ENCODE measurements at places on chromosomes 1 and 21.

DNA sequence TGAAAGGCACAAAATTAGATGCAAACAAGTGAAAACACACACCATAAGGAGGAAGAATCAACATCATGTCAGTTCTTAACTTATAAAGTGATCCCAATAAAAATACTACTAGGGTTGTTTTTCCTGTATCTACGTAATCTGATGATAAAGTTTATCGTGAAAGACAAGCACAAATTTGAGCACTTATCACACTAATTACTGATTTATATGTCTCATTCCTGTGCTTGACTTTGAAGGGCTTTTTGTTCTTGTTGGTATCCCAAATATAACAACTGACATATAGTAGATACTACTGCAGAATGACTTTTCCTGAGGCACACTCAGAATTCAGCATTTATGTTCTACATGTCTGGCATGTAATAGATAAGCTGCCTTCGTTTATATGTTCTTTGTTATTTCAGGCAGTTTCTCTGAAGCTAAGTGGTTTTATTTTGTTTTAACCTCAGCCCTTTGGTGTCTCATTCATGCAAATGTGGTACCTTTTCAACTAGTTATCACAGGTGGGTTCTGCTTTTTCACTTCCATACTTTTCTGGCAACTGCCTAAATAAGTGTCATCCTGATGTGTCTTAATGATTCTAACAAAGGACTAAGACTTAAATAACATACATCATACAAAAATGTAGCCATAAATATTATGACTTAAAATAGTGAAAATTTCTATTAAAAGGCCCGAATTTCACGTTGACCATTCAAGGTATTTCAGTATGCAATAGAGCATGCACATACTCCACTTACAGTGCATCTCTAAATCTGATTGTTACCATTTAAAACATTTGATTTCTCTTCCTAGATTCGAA, 73.2 kb downstream of the LRRC8C start:
- DNase-seq = no peak

GRCh38 chr1:32353431-32353830, 8.9 kb downstream of the FAM229A start:
- DNase-seq = no peak

- no peak for DNase-seq
Measured at GRCh38 chr1:26142159-26142558, 16.7 kb upstream of the FAM110D start.

GRCh38 chr1:118931876-118932275, 56.3 kb downstream of the TBX15 start:
- no peak for DNase-seq

- DNase-seq = no peak
Measured at GRCh38 chr1:201341377-201341776, 36.1 kb downstream of the TNNT2 start.

- DNase-seq = no peak
Measured at GRCh38 chr21:25506261-25506660, 101.0 kb downstream of the MRPL39 start.

- DNase-seq = no peak
Measured at GRCh38 chr1:10515976-10516750, 41.4 kb downstream of the PEX14 start.

DNA sequence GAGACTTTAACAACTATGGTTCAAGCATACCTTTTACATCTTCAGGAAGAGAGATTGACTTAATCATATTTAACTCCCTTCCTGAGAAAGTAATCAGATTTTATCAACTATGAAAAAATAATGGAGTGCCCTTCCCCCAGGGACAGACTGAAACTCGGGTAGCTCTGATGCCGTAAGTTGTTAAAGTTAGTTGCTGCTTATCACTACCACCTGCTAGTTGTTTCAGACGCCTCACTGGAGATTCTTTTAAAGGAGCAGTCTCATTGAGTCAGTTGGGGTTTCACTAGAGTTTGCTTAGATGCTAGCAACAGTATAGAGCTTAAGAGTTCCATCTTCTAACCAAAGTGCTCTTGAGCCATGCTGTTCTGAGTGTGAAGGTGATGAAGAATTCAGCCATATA, 17.0 kb upstream of the TRAF5 start:
- no peak for DNase-seq

DNA sequence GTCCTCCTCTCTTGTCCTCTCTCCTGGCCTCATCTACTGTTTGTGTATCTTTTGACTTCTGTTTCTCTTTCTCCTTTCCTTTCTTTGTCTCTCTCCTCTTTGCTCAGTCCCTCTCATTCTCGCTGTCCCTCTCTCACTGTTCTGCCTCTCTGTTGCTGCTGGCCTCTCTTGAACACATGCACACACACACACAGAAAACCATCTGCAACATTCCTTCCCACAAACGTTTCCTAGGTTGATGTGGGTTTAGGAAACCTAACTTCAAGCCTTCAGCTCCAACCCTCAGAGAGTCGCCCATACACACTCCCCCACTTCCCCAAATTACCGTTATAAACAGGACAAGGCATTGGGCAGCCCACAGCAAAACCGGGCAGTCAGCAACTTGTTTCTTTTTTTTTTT, 10.9 kb upstream of the SSBP3 start:
- no peak for DNase-seq

DNA sequence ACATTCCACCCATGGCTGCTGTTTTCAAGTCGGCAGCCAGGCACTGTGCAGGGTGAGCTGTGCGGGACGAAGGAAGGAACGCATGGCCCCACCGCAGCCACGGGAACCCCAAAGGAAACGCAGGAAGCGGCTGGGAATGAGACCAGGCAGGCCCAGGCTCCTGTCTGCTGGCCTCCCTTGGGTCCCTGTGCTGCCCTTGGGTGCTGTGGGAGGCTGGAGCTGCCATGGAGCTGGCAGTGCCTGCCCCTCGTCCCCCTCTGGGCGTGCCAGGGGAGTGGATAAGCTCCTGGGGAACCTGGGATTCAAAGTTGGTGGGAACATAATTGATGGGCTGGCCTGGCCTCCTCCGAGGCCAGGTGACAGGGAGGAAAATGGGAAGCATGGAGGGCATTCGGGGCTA, 5.3 kb upstream of the KRTAP10-4 start:
- DNase-seq = no peak

GRCh38 chr1:116273042-116273783, 99.8 kb upstream of the ATP1A1 start:
- DNase-seq = no peak

GRCh38 chr1:147292012-147292411, 49.5 kb downstream of the CHD1L start:
- DNase-seq = no peak

GRCh38 chr21:18467715-18468114, 64.1 kb upstream of the TMPRSS15 start:
- DNase-seq = no peak

GRCh38 chr1:206816390-206817287, 44.3 kb upstream of the IL10 start:
- DNase-seq = peak; percentile 52

DNA sequence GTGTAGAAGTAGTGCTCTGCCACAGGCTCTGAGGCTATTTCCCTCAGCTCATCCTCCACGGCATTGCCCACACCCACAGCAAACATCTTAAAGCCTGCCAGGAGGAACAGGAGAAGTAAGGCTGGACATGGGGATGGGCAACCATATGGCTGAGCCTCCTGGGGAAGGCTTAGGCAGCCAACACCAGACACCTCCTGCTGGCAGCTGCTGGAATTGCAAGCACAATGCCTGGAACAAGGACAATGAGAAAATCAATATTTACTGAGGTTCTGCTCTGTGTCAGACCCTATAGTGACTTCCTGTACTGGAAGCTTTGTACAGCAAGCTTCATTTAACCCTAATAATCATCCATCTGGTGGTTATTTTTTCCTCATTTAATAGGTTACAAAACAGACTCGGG, 8.2 kb downstream of the MATN1 start:
- DNase-seq = no peak

GRCh38 chr1:187471555-187471954, 642.8 kb downstream of the PLA2G4A start:
- DNase-seq = no peak

- no peak for DNase-seq
Measured at GRCh38 chr1:39230261-39231190, 26.0 kb downstream of the MACF1 start.

DNA sequence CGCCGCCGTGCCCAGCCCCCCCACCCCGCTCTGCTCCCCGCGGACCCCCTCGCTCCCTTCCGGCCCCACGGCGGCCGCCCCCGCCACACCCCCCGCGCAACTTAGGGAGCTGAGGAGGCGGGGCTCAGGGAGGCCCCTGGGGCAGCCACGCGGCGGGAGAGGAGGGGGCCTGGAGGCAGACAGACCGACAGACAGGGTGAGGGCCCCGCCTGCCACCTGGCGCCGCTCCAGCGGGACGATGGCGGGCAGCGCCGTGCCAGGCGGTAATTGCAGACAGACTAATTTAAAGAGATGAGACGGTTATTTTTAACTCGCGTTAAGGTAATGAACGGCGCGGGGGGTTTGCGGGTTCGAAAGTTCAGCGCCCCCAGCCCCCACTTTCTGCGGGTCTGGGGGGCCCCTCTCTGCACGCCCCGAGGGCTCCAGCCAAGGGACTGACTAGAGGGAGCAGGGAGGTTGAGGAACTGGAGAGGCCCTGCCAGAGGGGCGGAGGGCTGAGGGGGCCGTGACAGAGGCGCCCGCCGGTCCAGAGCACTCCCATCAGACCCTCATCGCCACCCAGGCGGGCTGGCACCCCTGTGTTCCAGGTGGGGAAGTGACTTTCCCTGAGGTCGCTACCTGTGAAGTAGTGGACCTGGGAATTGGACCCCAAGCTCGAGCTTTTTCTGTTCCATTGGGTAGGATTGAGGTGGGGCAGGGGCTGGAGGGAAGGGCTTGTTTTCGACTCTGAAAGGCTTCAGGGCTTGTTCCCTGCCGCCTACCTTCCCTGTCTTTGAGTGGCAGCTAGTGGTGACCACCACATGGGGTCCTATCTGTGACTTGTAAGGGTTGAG, 5.4 kb downstream of the FOXO6 start:
- no peak for DNase-seq

GRCh38 chr1:64535938-64536835, 66.3 kb downstream of the CACHD1 start:
- DNase-seq = no peak

- DNase-seq = no peak
Measured at GRCh38 chr1:63773496-63773814, 362 bp upstream of the ROR1 start.

- DNase-seq = no peak
Measured at GRCh38 chr1:109298666-109299557, 7.9 kb downstream of the MYBPHL start.

Measured in activated T-helper 2 cell treated with anti-CD3 and anti-CD28 coated beads, Interferon-gamma antibody, Interleukin-2, Interleukin-4, amounts not matched to agents 10 μg/mL and 5 μg/mL and 100 μg/mL, durations not matched to agents 14 hours and 24 hours and 36 hours (primary cell).